ENCODE measurements at places on chromosomes 1 and 21. TPM values are rescaled to one million over a fixed set of nuclear protein-coding genes. Genes with fewer than 3 reads are reported as not detected.

The CELA2A gene
- 0.28 TPM for total RNA-seq

The CFHR2 gene
- not detected for total RNA-seq

The TENT5C gene
- total RNA-seq, result 2.0 TPM

The UTP25 gene
- 13.2 TPM for total RNA-seq

The TNFRSF4 gene
- not detected for total RNA-seq

The CCDC27 gene
- total RNA-seq, result not detected

The TGFBR3 gene
- total RNA-seq, result 21.1 TPM

The VTCN1 gene
- total RNA-seq, result not detected

The BRDT gene
- total RNA-seq, result not detected

The FAM131C gene
- 0.28 TPM for total RNA-seq

The UBE4B gene
- 19.4 TPM for total RNA-seq

The TMCO1 gene
- 101 TPM for total RNA-seq

The SIPA1L2 gene
- total RNA-seq, result 5.1 TPM

The PTAFR gene
- under 0.01 TPM for total RNA-seq

The GJB4 gene
- total RNA-seq, result under 0.01 TPM

The EPHX1 gene
- 23.7 TPM for total RNA-seq

The FMO4 gene
- total RNA-seq, result 0.96 TPM

The DDAH1 gene
- total RNA-seq, result 60.4 TPM

The LCE1C gene
- total RNA-seq, result not detected

The ARHGEF11 gene
- total RNA-seq, result 20.1 TPM

The GBP6 gene
- under 0.01 TPM for total RNA-seq

The ASB17 gene
- total RNA-seq, result not detected

The PTTG1IP gene
- 220 TPM for total RNA-seq

The HPDL gene
- total RNA-seq, result 0.56 TPM

The S100A8 gene
- total RNA-seq, result not detected

The AUNIP gene
- total RNA-seq, result 5.6 TPM

The SPRR2D gene
- total RNA-seq, result not detected

The MNDA gene
- total RNA-seq, result not detected

The NRIP1 gene
- total RNA-seq, result 38.1 TPM

The HHIPL2 gene
- total RNA-seq, result not detected

The HSD3B2 gene
- not detected for total RNA-seq

The TEX38 gene
- total RNA-seq, result not detected

The SYCP1 gene
- not detected for total RNA-seq

The CYP2J2 gene
- total RNA-seq, result not detected

The RGS16 gene
- total RNA-seq, result 0.58 TPM

The OLIG2 gene
- not detected for total RNA-seq

The KRTAP19-1 gene
- total RNA-seq, result not detected

The ZSWIM5 gene
- total RNA-seq, result 2.5 TPM

The ADAMTS5 gene
- 3.8 TPM for total RNA-seq

The ILF2 gene
- 151 TPM for total RNA-seq

The AGO4 gene
- 9.6 TPM for total RNA-seq

The GREM2 gene
- 1.4 TPM for total RNA-seq

The HCRTR1 gene
- not detected for total RNA-seq

The TXNIP gene
- total RNA-seq, result 101 TPM

The MPL gene
- total RNA-seq, result not detected

The GPR3 gene
- total RNA-seq, result 0.56 TPM

The AMPD1 gene
- total RNA-seq, result not detected

The INAVA gene
- total RNA-seq, result under 0.01 TPM

The MAN1A2 gene
- 50.4 TPM for total RNA-seq

The CFAP141 gene
- total RNA-seq, result not detected

The TCP10L gene
- 0.19 TPM for total RNA-seq

The ACTL8 gene
- total RNA-seq, result not detected

The TACSTD2 gene
- 0.19 TPM for total RNA-seq

The RAB42 gene
- 0.58 TPM for total RNA-seq

The TSPEAR gene
- total RNA-seq, result not detected

The SLC25A34 gene
- total RNA-seq, result 0.38 TPM

The VPS72 gene
- total RNA-seq, result 53.1 TPM

Measured in regular cardiac myocyte (primary cell).